ENCODE measurements at places on chromosomes 3 and 15.

- DNase-seq, result no peak
These were observed 118.8 kb upstream of the GALNT15 start for GRCh38 chr3:16055606-16056211.

DNA sequence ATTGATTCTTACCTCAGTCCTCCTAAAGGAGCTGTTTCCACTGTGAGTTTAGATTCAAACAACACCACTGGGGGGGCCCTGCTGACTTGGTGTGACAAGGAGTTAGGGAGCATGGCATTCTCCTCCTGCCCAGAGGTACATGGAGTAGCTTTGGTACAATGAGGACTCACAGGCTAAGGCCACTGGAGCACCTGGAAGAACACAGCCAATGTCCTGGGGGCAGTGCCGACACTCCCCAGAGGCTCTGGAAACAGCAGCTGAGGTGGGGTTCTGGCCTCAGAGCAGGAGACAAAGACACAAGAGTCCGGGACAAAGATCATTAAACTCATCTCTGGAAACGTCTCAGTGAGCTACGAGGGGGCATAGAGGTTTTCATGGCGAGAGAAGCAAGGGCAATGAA, 69.7 kb upstream of the POMGNT2 start:
- no peak for DNase-seq

GRCh38 chr3:18752273-18752934, 327.3 kb upstream of the SATB1 start:
- no peak for DNase-seq

- DNase-seq, result no peak
These were observed 5.5 kb downstream of the MYL3 start for GRCh38 chr3:46857485-46858341.

- no peak for DNase-seq
These were observed 263.8 kb upstream of the UBE2E2 start for GRCh38 chr3:22939349-22939748.

GRCh38 chr15:69869881-69870505, 227.7 kb downstream of the TLE3 start:
- no peak for DNase-seq

GRCh38 chr3:127680146-127680661, 7.5 kb downstream of the ABTB1 start:
- no peak for DNase-seq

- DNase-seq, result no peak
These were observed 315.4 kb downstream of the DIPK2A start for GRCh38 chr3:144287001-144287400.

GRCh38 chr3:107323723-107324122, 53.5 kb upstream of the CCDC54 start:
- DNase-seq, result no peak

GRCh38 chr15:74427607-74428441, 5.9 kb downstream of the SEMA7A start:
- DNase-seq, result no peak

DNA sequence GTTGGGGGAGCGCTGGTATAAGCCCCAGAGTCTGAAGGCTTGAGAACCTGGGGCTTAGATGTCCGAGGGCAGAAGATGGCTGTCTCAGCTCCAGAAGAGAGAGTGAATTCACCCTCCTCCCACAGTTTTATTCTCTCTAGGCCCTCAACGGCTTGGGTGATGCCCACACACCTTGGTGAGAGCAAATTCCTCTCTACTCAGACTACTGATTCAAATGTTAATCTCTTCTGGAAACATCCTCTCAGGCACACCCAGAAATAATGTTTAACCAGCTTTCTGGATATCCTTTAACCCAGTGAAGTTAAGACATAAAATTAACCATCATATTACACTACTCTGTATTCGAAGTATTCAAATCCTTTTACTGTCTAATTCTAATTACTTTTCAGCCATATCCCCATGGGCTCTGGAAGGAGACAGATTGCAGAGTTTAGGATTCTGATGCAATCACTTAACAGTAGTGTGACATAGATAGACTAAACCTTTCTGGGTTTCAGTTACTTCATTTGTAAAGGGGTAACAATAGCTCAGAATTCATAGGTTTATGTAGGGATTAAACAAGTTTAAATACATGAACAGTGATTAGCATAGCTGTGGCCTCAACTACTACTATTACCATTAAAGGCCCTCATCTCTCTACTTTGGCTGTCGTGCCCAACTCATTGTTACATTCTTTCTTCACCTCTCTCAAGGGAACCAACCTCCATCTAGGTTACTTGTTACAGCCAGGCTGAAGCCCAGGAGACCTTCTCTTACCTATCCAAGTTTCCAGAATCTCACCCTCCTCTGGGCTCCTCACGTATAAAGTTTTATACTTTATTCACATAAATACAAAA, 25.7 kb upstream of the ANO10 start:
- no peak for DNase-seq

DNA sequence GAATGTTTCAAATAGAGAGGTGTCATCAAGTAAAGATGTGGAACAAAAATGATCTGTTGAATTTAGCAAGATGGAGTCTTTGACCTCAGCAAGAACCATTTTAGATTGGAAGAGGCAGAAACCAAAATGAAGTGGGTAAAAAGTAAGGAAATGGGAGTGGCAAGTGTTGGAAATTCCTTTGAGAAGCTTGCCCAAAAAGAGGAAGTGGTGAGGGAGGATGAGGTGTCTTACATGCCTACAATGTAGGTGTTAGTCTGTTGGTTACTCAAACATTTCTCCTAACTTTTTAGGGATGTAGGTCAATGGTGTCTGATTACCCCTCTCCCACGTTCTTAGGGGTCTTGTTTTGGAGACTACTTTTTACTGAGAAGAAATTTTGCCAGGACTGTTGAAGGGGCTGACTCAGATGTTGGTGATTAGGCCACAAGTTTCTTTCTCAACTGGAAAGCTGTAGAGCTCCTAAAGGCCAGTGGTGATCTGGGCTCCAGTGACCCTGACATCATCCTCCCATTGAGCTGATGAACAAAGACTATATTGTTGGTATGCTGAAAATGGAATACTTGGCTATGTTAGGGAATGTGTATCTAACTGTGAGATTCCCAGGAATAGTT, 5.1 kb downstream of the PPP2R3A start:
- no peak for DNase-seq

- DNase-seq, result no peak
These were observed 90.3 kb downstream of the FMN1 start for GRCh38 chr15:33104212-33104611.

DNA sequence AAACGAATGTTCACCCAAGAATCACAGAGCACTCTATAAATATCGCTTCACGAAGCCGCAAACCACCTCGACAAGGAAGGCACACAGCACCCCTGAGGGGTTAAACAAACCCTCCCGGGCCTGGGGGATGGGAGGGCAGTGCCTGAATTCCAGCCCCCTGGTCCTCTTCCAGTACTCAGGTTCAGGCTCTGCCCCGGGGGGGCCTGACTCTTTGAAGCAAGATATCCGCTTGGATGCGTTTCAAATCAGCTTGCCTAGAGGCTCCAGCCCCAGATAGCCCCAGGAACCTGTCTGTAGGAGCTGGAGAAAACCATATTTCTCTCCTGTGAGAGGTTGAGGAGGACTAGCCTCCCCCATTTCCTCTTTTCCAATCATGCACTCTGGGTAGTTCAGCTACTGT, 194.7 kb downstream of the WNT5A start:
- no peak for DNase-seq

DNA sequence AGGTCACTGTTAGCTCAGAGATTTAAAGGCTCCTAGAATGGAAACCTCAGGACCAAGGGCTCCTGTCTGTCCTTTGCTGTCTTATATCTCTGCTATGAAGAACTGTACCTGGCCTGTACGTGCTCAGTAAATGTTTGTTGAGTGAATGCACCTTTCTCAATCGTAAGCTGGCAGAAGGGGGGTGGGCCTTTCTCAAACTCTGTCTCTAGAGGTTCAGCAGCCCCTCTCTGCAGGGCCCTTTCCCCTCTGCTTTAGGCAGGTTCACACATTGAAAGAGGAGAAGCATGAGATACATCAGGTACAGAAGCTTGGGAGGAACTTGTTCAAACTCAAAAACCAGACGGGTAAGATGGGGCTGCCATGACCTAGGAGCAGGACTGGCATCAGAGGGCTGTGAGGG, 155.6 kb downstream of the GOLGA6L4 start:
- no peak for DNase-seq

DNA sequence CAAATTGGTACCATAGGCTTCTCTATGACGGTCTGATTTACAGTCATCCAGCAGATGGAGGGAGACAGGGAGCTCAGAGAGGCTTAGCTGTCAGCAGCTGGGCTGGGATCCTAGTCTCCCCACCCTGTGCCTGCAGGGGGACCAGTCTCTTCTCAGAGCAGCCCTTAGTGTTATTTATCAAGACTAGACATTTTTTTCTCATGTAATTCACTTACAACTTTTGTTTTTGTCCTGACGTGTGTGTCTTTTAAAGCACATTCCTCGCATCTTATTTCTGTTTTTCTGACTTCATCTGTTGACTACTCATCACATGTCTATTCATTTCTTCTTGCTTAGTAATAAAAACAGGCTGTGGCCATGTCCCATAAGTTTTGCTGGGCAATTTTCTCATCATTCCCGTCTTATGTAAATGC, 116.1 kb downstream of the KLF13 start:
- DNase-seq, result no peak

GRCh38 chr3:43273416-43273815, 12.9 kb upstream of the SNRK start:
- no peak for DNase-seq

Measured in glomerular endothelial cell (primary cell).